Stimulated activated CD4-positive, alpha-beta T cell treated with anti-CD3 and anti-CD28 coated beads, Interleukin-12 subunit alpha, Interleukin-12 subunit beta, amount 100 ng/mL, for 4 hours (primary cell): ENCODE measurements at places on chromosomes 3 and 15.

- no peak for DNase-seq
These were observed 54.9 kb upstream of the ATP2B2 start for GRCh38 chr3:10560060-10560861.

DNA sequence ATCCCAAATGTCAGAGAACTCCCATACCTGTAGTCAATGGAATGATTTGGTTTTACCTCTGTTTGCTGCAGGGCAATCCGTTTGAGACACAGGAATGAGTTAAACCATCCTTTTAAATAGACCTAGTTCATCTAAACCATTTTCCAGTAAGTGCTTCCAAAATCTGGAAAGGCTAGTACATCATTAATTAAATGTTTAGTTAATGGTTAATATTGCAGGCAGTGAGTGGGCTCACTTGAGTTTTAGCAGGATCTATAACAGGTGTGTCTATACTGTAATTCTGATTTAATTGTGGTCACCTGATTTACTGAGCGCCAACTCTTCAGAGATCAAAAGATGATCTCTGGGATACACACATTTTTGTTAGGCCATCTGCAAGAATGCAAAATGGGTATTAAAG, 353.9 kb upstream of the ROPN1 start:
- no peak for DNase-seq

GRCh38 chr15:94247789-94248638, 16.7 kb downstream of the MCTP2 start:
- no peak for DNase-seq

GRCh38 chr3:177481329-177481728, 284.0 kb upstream of the TBL1XR1 start:
- no peak for DNase-seq

- DNase-seq = no peak
These were observed 1.2 kb downstream of the CLSTN2 start for GRCh38 chr3:139935866-139936817.
